ENCODE measurements at places on chromosomes 11 and 22.

- no peak for DNase-seq
Observed at GRCh38 chr11:86383041-86383955, 8.6 kb downstream of the CCDC81 start.

DNA sequence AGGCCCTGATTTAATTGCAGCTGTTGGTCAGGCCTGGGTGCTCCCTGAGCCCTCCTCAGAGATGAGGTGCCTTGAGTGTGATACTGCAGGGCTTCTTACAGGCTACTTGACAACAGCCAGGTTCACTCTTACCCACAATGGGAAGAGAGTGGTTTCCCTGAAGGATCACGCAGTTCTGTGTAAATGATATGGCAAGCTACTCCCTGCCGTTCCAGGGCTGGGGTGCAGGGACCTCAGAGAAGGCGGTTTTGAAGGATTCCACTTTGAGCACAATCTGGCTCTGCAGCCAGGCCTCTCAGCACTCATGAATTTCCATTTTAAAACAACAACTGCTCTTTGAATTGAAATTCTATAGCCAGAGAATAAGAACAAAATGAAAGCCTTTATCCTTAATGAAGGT, 92.9 kb downstream of the SLC17A6 start:
- DNase-seq, result no peak

DNA sequence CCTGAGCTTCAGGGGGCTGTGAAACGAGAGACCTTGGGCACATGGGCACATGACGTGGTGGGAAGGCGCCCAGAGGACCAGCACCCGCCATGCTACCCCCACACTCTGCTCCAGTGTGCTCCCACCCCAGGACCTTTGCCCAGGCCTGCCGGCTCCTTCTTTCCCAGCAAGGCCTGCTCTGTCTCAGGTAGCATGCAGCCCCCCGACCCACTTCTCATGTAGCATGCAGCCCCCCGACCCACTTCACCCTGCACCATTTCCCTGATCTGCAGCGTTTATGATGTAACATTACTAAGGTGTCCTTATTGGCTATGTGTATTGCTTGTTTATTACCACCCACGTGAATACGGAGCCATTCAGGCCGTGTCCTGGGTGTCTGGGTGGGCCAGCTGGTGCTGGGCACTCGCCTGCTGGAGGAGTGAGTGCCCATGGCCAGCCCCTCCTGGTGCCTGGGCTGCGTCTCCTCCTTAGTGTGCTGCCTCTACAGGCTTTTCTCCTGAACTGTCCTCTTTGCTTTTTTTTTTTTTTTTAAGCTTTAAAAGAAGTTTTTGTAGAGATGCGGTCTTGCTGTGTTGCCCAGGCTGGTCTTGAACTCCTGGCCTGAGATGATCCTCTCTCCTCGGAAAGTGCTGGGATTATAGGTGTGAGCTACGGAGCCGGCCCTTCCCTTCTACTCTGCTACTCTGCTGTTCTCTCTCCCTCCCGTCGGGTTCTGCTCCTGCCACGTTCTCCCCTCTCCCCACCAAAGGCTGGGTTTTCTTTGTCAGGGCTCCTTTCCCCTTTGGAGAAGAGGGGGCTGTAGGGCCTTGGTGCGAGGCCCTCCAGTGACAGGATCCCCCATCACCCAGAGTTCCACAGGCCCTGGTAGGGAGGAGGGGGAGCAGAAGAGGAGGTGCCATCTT, 29.4 kb downstream of the LRP5 start:
- DNase-seq, result no peak

- DNase-seq, result no peak
Observed at GRCh38 chr22:47602732-47603131, 840.3 kb downstream of the TBC1D22A start.

DNA sequence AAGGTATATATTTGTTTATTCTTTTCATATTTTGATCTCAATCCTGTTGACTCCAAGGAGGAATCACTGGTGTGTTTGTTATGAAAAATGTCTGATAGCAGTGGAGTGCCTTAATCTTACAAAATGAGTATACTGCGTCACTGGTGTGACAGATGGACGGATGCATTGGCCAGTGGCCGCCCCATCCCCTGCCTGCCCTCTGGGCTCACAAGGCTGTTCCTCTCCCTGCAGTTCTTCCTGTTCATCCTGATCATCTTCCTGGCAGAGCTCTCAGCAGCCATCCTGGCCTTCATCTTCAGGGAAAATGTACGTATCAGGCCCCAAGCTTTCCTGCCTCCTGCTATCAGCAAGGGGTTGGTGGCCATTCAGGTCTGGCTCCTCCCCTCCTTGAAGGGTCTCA, 32.9 kb downstream of the TP53I11 start:
- no peak for DNase-seq

GRCh38 chr22:31451709-31452571, 37.7 kb downstream of the EIF4ENIF1 start:
- peak; percentile 8 for DNase-seq

- no peak for DNase-seq
Observed at GRCh38 chr11:124199702-124200101, 16.6 kb downstream of the OR10D3 start.

DNA sequence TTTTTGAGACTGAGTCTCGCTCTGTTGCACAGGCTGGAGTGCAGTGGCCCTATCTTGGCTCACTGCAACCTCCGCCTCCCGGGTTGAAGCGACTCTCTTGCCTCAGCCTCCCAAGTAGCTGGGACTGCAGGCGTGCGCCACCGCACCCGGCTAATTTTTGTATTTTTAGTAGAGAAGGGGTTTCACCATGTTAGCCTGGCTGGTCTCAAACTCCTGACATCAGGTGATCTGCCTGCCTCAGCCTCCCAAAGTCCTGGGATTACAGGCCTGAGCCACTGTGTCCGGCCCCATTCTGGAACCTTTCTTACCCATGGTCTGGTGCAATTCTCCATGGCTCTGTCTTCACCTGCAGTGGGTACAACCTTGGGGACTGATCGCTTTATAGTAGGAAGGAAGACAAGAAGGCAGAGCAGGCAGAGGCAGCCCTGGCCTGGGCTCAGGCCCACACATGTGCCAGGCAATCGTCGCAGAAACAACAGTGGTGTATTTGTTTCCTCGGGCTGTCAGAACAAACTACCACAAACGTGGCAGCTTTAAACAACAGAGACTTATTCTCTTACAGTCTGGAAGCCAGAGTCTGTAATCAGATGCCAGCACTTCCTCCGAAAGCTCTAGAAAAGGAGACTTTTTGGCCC, 4.0 kb upstream of the PTGDR2 start:
- no peak for DNase-seq

- DNase-seq, result no peak
Observed at GRCh38 chr22:47419239-47419638, 656.8 kb downstream of the TBC1D22A start.

DNA sequence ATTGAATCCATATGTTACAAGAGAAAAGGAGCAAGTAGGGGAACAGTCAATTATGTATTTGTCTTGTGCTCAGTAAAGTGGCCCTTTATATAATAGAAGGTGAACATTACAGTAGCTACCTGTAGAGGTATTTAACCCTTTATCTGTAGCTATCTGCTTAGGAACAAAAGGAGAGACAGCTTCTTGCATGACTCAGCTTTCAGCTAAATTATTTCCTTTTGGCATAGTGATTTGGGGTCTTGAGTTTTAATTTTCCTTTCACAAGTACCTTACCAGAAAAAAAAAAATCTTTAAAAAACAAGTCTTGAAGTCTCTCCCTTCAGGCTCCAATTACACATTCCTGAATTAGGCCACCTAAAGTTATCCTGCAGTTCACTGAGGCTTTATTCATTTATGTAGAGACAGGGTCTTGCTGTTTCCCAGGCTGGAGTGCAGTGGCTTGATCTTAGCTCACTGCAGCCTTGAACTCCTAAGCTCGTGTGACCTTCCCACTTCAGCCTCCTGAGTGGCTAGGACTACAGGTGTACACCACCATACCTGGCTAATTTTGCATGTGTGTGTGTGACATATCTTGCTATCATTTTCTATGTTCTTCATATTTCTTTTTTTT, 32.6 kb upstream of the RCE1 start:
- no peak for DNase-seq

DNA sequence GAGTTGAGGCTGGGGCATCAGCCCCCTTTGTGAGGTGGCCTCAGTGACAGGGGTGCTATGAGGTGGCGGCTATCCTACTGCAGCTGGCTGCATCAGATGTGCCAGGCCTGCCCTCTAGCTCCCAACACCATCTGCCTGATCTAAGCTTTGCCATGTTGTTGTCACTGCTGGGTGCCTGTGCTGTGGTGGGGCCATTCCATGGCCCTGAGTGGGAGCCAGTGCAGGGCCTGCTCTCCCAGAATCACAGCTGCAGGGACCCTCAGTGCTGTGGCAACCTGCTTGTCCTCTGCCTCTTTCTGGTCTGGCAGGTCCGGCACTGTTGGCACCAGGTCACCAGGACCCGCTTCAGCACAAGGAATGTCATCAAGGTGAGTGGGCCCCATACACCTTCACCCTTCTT, 1.8 kb upstream of the SNU13 start:
- DNase-seq, result no peak

DNA sequence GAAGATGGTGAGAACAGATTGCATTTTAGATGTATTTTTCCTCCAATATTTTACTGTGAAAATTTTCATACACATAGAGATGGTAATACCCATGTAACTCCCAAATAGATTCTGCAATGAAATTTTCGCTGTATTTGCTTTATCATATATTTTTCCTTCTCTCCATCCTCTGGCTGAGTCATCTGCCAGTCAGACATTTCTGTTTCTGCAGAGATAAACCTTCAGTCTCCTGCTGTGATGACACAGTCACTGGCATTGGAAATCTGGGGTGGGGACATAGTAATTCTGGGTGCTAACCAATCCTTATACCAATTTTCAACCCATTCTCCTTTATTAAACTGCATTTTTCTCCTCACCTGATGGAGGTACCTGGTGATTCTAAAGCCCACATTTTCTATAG, 33.7 kb downstream of the SVIP start:
- no peak for DNase-seq

DNA sequence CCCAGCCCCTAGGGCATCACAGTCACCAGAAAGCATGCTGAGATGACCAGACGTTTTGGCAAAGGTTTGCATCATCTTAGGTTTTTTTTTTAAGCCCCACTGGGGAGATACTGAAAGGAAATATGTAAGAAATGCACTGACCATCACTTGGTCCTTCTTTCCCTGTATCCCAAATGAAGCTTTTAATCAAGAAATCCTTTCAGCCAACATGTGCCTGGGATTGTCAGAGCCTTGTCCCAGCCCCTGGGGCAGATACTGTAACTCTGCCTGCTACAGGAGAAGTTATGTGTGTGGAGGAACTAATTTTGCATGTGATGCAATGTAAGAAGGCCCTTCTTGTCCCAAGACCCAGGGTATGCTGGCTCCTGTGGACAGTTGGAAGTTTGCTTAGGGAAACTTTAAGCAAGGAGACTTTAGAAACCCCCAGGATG, 65.6 kb downstream of the PPFIBP2 start:
- DNase-seq, result no peak

- no peak for DNase-seq
Observed at GRCh38 chr11:86888164-86889000, 66.8 kb downstream of the FZD4 start.

- DNase-seq, result no peak
Observed at GRCh38 chr11:128723531-128723930, 29.7 kb downstream of the FLI1 start.

DNA sequence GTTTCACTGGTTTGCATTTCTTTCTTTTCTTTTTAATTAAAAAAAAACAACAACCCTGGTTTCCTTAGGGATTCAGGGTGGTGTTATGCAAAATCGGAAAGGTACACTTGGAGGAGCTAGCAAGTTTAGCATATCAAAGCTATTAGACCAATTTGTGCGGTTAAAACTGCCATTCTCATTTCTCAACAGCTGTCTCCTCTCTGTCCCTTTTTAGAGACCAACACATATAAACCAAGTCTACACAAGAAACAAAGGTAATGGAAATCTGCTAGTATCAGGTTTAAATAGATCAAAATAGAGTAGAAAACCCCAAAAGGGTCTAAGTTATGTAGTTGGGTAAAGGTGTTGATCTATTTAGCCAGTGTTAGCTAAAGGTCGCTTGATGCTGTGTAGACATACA, 1.7 kb upstream of the SESN3 start:
- no peak for DNase-seq

DNA sequence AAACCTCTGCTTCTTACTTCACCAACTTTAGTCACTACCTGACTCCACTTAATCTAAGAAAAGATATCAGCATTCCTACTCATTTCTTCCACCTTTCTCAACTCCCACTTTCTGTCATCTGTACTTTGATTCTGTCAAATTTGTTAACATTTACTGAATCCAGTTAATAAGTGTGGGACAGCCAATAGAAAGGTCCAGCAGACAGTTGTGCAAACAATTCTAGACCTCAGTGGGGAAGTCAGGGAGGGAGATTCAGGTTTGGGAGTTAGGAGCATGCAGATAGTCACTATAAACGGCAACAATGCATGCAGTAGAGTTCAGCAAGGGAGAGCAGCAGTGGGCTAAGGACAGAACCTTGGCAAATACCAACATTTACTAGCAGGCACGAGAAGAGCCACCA, 4.1 kb downstream of the FBXO3 start:
- DNase-seq, result no peak

DNA sequence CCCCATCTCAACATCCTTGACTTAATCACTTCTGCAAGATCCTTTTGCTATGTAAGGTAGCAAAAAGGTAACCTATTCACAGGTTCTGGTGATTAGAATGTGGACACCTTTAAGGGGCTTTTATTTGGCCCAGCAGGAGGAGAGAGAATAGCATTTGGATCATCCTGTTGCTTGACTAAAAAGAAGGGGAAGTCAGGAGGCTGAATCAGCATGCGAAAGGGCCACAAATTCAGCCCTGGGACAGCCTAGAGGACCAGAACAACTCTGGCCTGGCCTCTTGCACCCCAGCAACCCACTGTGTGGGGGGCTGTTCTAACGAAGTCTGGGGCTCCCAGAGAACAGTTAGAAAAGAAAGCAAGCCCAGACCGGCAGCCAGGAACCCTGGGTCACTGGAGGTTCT, 3.2 kb upstream of the HMOX1 start:
- no peak for DNase-seq

GRCh38 chr11:86502137-86502642, 127.5 kb downstream of the CCDC81 start:
- no peak for DNase-seq

DNA sequence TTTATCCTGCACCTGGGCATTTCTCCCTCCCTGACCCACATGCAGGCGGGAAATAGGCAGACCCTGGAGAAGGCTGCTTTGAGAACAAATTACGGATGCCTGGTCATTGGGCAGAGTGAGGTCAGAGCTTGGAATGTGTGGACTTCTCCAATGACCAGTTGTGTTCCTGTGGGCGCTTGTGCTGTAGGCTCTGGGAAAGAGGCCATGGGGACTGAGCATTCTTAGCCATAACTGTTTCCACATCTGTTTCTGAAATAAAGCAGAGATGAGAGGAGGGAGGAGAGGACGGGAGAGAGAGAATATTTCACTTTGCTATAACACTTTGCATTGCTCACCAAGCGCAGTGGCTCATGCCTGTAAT, 11.2 kb upstream of the TMEM184B start:
- no peak for DNase-seq
